ENCODE measurements at places on chromosomes 4 and X. TPM values are rescaled to one million over a fixed set of nuclear protein-coding genes. Genes with fewer than 3 reads are reported as not detected.

The CLDN34 gene
- not detected for total RNA-seq

The VEGFC gene
- 45.3 TPM for total RNA-seq

The CDKL2 gene
- total RNA-seq: 2.5 TPM

The EDA2R gene
- total RNA-seq: 12.6 TPM

The F11 gene
- total RNA-seq: not detected

The ELK1 gene
- 23.6 TPM for total RNA-seq

The PNMA5 gene
- not detected for total RNA-seq

The C1QTNF7 gene
- total RNA-seq: 0.12 TPM

The DMRTC1 gene
- total RNA-seq: not detected

All from uterine smooth muscle cell (primary cell).